Activated CD4-positive, alpha-beta T cell treated with anti-CD3 and anti-CD28 coated beads for 36 hours (primary cell): ENCODE measurements at places on chromosomes 16 and 17. TPM values are rescaled to one million over a fixed set of nuclear protein-coding genes. Genes with fewer than 3 reads are reported as not detected.

The GNG13 gene
- total RNA-seq, result not detected

- no peak for DNase-seq
These were observed 2.2 kb upstream of the ATP6V0A1 start for GRCh38 chr17:42456223-42457106.

GRCh38 chr16:88004391-88004790 lies 53.2 kb downstream of the BANP start:
- DNase-seq, result peak; percentile 4

The SLC52A1 gene
- total RNA-seq, result 0.26 TPM

GRCh38 chr17:15239491-15239890 lies 25.6 kb downstream of the PMP22 start:
- no peak for DNase-seq

DNA sequence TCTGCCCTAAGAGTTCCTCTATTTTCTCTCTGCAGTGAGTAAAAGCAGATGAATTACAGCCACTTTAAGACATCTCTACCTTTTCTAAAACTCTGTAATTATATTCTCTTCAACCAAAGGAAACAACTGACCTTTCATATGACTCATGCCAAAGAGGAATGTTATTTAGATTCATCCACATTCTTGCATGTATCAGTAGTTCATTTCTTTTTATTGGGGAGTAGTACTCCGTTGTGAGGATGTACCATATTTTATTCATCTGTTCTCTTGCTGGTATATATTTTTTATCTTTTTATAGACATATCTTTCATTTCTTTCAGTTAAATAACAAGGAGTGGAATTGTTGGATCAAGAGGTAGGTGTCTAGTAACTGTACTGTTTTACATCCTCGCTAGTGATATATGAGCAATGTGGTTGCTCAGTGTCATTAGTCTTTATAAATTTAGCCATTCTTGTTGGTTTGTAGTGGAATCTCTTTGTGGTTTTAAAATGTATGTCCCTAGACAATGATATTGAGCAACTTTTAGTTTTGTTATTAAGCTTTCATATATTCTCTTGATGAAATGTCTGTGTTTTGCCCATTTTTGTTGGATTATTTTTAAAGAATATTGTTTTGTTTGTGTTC lies 7.8 kb upstream of the MYH8 start:
- no peak for DNase-seq

The SLC12A3 gene
- not detected for total RNA-seq

DNA sequence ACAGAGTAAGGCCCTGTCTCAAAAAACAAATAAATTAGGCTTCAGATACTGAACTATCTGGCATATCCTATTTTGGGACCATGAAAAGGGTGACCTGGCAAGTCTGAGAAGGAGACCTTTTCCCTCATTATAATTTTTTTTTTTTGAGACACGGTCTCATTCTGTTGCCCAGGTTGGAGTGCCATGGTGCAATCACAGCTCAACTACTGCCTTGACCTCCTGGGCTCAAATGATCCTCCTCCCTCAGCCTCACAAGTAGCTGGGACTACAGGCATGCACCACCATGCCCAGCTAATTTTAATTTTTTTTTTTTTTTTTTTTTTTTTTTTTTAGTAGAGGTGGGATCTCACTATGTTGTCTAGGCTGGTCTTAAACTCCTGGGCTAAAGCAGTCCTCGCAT lies 37.3 kb downstream of the PLCG2 start:
- no peak for DNase-seq

DNA sequence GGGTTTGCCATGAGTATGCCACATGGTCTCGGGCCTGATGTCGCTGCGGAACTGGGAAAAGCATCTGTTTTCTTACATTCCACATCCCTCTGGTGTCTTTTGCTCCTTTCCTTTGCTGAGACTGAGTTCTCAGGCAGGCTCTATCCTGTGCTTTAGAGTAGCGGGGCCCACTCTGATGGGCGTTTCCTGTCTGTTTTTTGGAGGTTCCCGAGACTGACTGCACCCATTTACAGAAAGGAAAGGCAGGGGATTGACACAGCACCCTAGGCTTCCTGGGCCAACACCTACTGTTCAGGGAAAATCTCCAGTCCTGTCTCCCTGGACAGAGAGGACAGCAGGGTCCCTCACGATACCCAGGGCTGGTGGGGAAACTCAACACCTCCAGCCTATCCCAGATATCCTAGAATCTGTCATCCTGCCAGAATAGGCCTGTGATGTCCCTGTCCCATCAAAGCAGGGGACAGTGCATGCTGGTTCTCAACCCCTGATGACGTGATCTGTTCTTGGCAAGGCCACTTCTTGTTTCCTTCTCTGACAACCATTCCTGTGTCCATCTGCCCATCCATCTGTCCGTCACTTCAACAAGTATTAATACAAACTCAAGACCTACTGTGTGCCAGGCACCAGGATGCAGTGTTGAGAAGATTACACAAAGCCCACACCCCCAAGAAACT lies 42.2 kb downstream of the ACTG1 start:
- no peak for DNase-seq

- no peak for DNase-seq
These were observed 70.2 kb upstream of the ZNF750 start for GRCh38 chr17:82910041-82910481.

The FA2H gene
- total RNA-seq, result not detected

The HS3ST3B1 gene
- 5.0 TPM for total RNA-seq

The COTL1 gene
- 353 TPM for total RNA-seq

- DNase-seq, result no peak
These were observed 14.3 kb downstream of the FBXO31 start for GRCh38 chr16:87369117-87369765.

DNA sequence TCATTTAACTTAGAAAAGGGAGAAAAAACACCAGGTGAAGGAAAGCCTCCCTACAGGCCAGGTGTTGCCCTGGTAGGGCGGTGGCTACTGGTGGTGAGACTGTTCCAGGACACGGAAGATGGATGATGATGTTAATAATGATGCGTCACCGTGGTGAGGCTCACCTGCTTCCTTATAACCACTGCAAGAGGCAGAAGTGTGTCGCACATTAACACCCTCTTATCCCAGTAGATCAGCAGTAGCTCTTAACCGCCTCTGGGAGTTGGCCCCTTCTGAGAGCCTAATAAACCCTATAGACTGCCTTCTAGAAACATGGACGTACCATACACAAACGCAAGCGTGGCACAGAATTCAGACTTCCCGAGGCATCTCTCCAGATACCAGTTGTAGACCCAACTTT lies 7.8 kb downstream of the BFAR start:
- DNase-seq, result no peak

DNA sequence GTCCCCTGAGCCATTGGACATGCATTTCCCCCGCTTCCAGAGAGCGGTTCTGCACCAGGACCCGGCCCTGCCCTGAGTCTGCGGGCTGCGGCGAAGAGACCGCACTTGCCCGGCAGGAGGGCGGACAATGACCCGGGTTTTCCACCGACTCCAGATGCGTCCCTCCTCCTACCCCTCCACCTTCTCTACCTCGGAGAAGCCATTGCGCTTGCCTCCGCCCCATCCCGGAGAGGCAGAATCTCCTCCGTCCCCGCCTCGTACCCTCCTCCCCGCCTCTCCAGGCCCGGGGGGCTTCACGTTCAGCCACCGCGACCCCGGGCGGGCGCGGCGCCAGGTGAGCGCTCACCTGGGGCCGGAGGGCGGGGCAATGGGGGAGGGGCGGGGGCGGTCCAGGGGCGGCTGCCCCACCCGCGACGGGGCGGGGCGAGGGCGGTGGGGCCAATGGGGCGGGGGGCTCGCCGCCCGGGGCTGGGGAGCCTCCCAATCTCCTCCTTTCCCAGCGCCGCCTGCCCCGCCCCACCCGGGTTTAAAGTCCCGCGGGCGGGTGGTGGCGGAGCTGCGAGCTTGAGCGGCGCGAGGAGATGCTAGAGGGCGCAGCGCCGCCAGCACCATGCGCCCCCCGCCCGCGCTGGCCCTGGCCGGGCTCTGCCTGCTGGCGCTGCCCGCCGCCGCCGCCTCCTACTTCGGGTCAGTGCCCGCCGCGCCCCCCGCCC lies at the start of gene WNT9B:
Gene WNT9B (plus strand): TSS at position 555 of the 713 bp plus-strand sequence. CDS start 56 bp downstream, at position 611.
- peak; percentile 41 for DNase-seq

The KRTAP4-3 gene
- not detected for total RNA-seq

DNA sequence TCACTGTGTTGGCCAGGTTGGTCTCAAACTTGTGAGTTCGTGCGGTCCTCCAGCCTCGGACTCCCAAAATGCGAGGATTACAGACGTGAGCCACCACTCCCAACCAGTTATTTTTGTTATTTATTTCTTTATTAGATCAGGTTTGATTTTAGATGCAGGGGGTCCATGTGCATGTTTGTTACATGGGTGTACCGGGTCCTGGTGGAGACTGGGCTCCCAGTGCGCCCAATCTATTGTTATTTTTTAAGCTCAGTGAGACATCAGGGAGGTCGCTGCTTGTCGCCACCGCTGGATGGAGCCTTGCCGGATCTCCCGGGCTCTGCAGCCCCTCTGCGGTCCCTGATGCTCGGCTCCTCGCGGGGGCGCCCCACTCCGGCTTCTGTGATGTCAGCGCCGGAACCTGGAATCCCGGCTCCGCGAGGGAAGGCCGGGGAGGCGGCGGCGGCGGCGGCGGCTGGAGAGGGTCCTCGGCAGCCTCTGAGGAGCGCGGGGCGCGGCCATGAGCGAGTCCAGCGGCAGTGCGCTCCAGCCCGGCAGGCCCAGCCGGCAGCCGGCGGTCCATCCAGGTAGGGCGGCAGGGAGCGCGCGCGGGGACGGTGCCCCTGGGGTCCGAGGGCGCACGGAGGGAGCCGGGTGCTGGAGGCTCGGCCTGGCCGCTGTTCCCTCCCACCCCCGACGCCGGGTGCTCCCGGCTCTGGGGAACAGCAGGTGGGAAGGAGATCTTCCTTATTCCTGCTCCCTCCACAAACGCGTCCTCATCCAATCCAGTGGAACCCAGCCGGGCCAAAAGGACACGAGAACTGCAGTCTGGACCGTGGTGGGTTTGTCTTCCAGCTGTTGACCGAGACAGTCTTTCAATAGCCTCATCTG lies at the start of gene TMC7:
Gene TMC7 (plus strand): TSS at position 370 of the 870 bp plus-strand sequence. CDS start 130 bp downstream, at position 500.
- peak; percentile 65 for DNase-seq

DNA sequence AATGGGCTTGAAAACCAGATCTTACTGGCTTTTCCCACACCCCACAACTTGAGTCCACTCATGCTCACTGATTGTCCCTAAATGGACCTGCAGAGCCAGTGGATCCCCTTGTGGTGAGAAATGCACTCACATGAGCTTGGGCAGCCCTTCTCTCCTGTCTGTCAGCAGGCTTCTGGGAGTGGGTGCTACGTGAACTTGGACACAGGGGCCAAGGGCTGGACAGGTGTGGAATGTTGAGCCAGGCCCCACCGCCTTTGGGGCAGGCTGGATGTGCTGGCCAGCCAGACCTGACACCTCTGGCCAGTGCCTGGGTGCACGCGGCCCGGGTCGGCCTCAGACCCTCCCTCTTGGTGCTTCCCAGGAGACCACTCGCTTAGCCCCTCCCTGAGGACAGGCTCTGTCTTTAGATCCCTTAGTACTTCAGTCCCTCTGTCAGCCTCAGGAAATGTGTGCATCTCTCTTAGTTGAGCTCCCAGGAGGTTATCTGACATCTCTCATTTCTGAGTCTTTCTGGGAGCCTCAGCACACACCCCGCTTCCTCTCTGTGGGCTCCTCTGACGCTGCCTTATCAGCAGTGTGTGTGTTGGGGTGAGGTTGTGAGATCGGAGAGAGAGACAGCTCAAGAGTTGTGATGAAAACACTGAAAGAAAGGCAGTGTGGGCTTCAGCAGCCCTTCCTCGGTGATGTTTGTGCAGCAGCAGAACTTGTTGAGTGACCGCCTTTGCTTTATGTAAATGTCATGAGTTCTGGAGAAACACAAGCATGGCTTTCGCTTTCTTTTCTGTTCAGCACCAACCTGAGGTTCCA lies 117.0 kb downstream of the RAB11FIP4 start:
- peak; percentile 79 for DNase-seq

The KRTAP1-3 gene
- not detected for total RNA-seq
